ENCODE measurements at places on chromosomes 5 and 9.

DNA sequence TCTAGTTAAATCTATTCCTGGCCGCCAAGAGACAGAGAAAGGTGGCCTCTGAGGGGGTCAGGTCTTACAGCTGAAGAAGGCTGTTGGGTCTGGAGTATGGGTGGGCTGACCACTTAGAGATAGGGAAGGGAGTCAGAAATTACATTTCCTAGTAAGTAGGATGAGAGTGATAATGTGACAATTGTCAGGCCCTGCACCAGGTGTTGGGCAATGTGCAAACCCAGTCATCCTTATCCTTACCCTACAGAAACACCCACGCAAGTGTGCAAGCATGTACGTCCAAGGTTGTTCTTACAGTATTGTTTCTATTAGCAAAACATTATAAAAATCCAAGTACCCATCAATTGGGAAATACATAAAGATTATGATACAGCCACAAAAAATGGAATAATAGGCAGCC is 9.5 kb downstream of the SPAAR start:
- no peak for DNase-seq

- no peak for DNase-seq
Observed at GRCh38 chr9:130029223-130029973, 13.6 kb downstream of the FNBP1 start.

DNA sequence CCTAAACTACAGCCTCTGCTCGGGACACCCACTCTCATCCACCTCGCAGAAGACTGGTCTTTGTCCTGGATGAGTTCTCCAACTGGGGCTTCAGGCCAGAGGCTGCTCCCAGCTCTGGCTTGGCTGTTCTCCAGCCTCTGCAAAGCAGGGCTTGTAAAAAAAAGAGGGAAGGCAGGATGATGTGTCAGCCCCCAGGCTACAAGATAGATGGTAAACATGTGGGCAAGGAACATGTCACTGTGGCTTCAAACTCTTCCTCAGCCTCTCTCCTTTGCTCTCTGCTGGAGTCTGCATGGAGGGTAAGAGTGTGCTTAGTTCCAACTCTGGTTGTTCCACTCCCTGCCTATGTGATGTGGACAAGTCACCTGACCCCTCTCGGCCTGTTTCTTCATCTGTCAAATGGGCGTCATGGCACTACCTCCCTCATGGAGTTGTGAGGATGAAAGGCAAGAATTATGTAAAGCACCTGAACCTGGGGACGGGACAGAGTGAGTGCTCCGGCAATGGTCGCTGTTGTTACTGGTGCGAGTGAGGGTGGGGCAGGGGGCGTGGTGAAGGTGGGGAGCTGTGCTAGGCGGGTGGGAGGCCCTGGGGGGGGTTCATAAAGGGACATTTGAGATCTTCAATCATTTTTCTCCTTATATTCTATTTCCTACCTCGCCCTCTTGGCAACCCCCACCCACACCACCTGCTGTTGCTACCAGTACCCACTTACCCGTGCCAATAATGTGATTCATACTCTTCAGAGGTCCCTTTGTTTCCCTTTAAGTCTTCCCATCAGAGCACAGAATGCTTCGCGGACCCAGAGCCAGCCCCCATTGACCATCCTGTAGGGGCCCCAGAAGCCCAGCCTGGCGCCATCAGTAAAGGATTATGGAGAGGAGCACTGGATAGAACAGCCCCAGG is 6.8 kb upstream of the ZNF79 start:
- no peak for DNase-seq

DNA sequence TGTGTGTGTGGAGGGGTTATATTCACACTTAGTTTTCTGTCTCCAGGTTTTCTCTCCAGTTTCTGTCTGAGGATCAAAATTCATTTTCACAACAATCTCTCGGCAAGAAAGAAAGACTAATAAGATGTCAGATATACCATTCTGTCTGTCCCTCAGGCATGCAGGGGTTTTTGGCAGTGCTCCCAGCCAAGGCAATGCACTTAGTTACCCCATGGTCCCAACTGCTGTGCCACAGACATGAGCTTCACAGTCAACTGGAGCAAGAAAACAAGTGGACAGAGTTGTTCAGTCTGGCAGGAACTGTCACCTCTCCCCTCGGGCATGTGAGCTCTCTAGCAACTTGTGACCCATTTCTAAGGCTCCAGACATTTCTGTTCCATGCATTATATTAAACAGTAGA is 101.7 kb upstream of the LHFPL2 start:
- no peak for DNase-seq

DNA sequence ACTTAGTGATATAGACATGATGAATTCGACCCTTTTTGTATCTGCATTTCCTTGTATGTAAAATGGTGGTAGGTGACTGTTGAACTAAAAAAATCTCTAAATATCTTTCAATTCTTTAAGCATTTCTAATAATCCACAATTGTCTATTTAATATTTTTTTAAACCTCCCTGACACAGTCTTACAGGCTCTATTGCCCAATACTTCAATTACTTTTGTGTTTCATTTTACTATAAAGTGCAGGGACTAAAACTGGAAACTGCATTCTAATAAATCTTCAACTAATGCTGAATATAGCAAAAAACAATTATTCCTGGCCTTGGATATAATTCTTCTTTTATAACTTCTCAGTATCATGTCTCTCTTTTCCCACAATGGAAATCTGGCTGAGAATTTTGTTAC is 202.7 kb upstream of the PIK3R1 start:
- no peak for DNase-seq

GRCh38 chr5:176888016-176888864 is 10.9 kb downstream of the HK3 start:
- no peak for DNase-seq

- no peak for DNase-seq
Observed at GRCh38 chr5:36875051-36875789, 1.3 kb upstream of the NIPBL start.

DNA sequence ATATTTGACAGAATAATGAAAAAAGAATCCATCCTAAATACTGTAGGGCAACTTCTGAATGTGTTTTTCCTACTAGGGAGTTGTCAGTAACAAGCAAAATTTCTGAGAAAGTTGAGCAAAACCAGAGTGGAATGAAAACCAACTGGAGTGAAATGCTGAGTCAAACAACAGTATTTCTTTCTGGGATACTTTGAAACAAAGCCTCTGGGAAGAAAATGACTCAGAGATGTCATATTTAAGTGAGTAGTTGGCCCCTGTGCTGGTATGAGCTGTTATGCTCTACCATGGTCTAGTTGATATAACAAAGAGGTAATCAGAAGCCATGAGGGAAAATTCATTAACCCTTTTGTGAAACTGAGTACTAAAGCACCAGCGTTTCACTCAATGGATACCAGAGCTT is 372.1 kb upstream of the C9orf72 start:
- DNase-seq = no peak

DNA sequence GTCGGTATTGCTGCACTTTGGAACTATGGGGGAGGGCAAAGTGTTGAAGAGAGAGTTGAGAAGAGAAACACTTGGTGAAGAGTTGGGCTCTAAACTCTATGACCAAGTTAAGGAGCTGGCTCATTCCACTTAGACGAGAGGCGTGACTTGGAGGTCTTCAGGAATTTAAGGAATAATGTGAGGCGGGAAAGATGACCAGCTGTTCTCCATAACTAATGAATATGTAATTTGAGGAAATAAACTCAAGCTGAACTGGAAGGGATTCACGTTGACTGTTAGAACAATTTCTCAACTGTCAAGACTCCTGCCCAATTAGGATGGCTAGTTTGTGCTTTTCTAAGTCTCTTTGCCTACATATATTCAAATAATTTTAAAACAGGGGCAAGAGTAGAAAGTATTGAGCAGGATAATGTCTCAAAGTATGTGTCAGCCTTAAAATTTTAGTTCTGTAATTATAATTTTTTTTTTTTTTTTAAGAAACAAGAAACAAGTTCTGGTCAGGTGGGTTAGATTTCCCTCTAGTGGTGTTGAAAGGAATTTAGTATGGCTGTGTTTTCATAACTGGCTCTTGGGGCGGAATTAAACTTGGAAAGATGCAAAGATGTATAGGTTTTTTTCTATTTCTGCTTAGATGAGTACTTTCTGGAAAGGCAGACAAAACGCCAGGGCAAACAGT is 33.4 kb downstream of the TMEM252 start:
- no peak for DNase-seq

DNA sequence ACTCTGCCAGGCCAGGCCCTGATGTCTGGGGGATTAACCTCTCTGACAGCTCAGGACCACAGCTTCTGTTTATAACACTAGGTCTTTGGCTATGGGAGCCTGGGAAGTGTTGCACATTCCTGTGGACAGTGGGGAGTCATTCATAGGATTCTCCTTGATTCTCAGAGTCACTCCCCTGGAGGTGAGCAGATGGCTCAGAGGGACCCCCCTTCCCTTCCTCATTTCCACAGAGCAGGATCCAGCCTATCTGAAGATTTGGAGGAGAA is 60.2 kb downstream of the NRG2 start:
- DNase-seq = no peak

DNA sequence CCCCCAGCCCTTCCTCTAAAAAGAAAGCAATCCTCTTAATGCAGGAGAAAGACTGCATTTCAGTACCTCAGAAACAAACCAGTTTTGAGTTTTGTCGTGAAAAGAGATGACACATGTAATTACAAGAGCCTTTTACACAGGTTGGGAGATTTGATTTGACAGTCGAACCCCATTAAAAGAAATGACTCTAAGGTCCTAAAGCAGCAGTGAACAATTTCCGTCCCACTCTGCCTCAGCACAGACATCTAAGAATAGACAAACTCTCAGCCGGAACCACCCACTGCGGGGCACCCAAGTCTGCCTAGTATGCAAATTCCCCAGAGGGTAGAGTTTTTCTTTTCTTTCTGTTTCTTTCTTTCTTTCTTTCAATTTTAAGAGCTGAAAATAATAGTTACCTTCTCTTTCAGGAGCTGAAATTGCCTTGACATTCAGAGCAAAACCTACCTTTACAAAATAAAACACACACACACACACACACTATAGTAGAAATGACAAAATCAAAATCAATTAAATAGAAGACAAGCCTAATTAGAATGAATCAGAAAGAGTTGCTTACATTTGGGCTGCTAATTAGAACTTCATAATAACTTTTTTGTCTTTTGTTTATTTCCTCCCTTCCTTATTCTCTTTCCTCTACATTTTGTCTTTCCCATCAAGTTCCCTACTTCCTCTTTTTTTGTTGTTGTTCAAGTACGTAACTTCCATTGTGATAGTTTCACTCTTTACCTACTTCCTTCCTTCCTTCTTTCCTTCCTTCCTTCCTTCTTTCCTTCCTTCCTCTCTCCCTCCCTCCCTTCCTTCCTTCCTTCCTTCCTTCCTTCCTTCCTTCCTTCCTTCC is 65.1 kb downstream of the BASP1 start:
- DNase-seq = no peak

- DNase-seq = no peak
Observed at GRCh38 chr9:71120501-71121247, 747 bp downstream of the TRPM3 start.

GRCh38 chr5:10892147-10892910 is 131.3 kb upstream of the DAP start:
- DNase-seq = no peak

DNA sequence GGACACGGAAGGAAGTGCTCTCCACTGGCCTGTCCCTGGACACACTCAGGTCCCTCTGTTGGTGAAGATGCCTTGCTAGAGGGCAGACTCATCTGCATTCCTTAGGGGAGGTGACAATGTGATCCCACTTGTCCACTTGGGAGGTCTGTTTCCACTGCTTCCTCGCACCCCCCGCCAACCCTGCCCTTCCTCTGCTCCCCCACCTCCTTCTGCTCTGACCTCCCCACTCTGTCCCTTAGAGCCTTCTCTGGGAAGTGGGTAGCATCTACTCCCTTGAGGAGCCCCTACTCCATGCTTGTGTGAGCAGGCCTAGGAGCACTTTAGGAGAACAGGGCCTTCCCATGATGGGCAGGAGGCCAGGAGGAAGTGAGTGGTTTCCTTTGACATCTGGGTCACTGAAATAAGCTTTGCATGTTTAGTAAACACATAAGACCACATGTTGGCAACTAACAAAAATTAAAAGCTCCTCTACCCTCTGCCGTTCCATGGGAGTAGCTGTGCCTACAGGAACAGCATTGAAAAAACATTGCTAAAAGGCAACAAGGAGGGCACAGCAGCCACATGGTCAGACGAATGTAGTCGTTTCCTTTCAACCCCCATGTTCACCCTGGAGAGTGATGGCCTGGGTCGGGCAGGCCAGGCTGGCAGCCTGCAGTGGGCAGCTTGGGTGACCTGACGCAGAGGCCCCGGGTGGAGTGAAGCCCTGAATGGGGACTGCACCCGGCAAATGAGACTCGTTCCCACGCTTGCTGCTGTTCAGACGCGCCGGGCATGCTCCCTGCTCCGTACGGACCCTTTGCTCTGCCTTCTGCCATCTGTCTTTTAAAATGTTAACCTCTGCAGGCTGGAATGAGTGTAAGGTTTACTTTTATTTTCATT is 634.0 kb downstream of the IRX1 start:
- no peak for DNase-seq

GRCh38 chr9:133571896-133572595 is 37.1 kb downstream of the FAM163B start:
- no peak for DNase-seq

- DNase-seq = peak; percentile 23
Observed at GRCh38 chr9:14428781-14429230, 114.9 kb upstream of the NFIB start.

GRCh38 chr9:20775683-20776082 is 91.6 kb downstream of the FOCAD start:
- no peak for DNase-seq

DNA sequence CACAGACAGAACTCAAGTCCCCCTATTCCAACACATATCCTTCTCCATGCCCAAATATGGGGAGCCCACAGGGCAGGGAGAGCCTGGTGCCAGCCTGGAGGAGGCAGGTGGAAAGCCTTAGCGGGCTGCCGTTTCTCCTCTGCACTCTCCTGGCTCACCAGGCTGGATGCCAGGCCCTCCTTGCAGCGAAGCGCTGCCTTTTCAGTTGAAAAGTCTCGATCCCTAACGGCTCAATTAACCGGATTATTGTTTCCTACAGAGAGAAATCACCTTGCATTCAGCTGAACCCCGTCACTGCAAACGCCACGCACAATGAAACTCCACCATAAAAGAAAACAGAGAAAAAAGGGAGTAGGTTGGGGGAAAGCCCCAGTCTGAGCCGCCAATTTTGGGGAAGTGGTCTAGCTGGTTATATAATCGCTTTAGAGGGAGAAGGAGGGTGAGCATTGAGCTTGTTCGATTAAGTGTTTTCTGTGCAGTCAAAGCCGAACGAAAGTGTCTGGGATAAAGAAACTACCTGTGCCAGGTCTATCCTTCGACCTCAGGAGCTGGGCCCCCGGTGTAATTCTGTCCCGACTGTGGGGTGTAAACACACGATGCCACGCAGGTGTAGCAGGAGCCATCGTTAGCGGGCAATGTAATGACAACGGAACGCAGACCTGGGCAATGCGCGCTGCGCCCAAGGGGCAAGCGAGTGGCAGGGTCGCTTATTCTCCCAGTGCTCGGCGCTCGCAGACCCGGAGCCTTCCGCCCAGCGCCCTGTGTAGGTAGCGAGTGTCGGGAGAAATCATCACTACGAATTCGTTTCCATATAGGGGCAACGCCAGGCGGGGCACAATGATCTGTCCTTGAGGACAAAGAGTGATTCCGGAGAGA is 3.8 kb downstream of the BARHL1 start:
- no peak for DNase-seq

GRCh38 chr9:92562461-92562967 is 26.7 kb upstream of the ECM2 start:
- no peak for DNase-seq
